ENCODE measurements at places on chromosomes 6 and 20.

DNA sequence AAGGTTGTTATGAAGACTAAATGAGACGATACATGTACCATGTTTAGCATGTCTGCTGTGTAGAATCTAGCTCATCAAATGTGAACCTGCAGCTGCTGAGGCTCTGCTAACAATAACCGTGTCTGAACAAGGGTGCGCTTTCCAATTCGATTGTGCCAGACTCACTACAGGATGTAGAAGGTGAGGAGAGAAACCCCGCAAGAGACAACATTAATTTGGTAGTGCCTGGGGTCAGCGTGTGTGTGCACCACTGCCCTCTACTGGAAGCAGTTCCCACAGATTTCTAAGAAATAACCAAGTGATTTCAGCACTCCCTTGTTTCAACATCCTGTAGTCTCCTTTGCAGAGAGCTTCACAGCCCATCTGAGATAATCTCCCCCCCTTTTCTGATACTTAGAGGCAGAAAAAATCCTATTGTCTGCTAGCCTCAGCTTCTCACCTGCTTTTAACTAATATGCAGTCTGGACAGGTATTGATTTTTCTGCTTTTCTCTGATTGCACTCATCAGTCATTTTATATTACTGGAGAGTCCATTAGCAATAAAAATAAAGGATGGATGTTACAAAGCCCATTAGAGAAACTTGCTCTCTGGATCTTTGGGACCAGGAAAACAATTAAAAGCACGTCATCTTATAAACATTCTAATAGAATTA, 96.7 kb upstream of the BACH2 start:
- no peak for DNase-seq

DNA sequence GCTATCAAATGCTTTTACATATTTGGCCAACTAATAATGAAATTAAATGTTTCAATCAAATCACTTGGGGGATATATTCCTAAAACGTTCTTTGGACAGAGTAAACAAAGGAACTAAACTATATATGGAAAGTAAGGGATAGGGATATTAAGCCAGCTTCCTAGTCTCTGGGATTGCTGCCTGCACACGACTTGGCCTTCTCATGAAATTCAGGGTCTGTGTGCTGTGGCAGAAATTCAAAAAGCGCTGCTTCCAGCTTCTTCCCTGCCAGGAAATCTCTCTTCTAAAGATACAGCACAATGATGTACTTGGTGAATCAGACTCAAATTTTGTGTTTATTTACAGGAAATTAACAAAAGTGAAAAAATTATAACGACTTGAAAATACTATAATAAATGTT, 206.3 kb upstream of the RAB32 start:
- DNase-seq: no peak

- DNase-seq: no peak
These were observed 129.0 kb downstream of the F13A1 start for GRCh38 chr6:6191476-6191875.

GRCh38 chr20:14919501-14920081, 582.2 kb upstream of the FLRT3 start:
- no peak for DNase-seq

DNA sequence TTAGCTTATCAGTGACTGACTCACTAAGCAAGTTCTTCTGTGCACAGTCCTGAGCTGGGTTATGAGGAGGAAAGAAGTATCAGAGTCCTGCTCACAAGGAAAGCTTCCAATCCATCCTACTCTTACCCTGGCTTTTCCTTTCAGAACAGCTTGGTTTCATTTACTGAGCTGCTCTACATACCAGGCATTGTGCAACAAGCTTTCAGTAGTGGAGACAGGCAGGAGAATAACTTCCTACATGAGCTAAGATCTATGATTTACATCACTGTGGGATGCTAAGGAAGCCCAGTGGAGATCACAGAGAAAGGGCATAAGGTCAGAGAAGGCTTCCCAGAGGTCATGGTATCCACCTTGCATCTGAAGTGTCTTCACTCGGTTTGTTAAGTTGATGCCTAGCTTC, 144.5 kb downstream of the MAP3K7 start:
- DNase-seq: no peak

GRCh38 chr6:113350461-113350860, 506.7 kb upstream of the MARCKS start:
- no peak for DNase-seq

DNA sequence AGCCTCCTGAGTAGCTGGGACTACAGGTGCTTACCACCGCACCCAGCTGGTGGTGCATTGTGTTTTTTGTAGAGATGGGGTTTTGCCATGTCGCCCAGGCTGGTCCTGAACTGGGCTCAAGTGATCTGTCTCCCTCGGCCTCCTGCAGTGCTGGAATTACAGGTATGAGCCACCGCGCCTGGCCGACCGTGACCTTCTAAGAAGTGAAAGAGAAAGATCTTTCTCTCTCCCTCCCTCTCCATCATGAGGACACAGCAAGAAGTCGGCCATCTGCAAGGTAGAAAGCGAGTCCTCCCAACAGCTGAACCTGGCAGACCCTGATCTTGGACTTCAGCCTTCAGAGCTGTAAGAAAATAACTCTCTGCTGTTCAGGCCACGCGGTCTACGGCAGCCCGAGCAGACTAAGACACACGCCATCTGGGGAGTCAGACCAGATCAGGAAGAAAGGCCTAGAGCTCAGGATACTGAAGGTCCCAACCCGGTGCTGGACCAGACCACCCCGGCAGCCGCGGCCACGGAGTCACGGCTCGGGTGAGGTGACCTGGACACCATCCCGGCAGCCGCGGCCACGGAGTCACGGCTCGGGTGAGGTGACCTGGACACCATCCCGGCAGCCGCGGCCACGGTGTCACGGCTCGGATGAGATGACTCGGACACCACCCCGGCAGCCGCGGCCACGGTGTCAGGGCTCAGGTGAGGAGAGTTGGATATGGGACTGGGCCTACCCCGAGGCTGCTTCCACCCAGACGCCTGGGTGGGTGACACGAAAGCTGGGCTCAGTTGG, 9.6 kb downstream of the GMEB2 start:
- DNase-seq: no peak

DNA sequence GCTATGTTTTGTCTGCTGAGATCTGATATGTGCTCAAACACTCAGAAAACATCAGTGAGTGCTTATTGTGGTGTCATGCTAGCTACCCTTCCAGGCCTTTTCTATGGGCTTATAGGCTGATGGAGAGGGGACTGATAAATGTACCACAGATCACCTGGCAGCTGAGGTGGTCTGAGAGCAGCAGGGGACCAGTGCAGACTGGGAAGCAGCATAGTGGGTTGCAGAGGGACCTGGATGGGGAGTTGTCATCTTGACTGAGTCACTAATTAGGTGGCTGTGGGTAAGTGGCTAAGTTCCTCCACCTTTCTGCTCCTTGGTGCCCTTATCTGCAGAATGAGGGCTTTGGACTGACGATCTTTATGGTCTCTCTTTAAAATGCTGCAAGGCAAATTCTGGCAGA, 2.8 kb downstream of the TMEM200A start:
- no peak for DNase-seq

- no peak for DNase-seq
These were observed 122.3 kb downstream of the TBXT start for GRCh38 chr6:166045173-166045859.

DNA sequence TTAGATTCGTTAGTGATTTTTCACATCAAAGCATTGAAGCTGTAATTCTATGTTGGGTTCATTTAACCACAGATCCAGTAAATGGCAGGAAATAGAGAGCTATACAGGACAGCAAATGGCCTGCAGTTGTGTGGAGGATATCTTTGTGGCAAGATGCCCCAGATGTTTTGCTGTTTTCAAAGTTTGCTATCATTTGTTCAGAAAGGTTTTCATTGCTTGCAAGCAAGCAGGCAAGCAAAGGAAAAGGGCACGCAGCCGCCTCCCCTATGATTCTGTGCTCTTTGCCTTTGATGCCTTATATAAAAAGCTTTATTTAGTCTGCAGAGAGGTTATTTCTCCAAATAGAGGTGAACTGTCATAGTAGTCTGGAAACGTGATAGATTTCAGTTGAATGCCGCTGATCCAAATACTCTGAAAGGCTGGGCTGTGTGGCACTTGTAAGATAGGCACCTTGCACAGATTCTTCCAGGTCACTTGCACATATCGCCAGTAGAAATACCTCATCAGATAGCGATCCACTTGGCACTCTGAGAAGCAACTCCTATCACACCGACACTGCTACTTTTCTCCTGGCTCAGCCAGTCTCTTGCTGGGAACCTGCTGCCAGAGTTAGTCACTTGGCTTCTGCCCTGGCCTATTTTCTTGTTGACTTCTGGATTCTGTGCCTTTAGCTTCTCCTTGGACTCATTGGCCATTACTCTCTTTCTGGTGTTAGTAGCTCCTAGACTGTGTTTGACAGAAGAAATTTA, 66.4 kb downstream of the UTRN start:
- DNase-seq: no peak

- DNase-seq: no peak
These were observed 60.0 kb downstream of the NINL start for GRCh38 chr20:25525295-25525694.

- DNase-seq: no peak
These were observed 718.3 kb downstream of the KIF16B start for GRCh38 chr20:15854911-15855310.

DNA sequence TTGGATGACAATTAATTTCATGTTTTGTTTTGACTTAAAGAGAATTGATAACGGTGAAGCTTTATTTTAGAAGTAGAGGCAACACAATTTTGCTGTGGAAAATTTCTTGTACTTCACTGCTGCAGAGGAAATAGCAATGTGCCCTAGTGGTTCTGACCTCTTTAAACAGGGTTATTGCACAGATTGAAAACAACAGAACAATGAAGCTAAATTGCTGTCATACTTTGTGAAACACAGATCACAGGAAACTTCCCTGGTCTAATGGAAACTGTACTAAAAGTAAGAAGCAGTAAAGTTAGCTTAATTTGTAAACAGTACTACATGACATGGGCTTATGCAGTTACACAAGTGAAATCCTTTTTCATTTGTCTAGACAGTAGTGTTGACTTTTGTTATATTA, 31.3 kb downstream of the OR2A4 start:
- no peak for DNase-seq

DNA sequence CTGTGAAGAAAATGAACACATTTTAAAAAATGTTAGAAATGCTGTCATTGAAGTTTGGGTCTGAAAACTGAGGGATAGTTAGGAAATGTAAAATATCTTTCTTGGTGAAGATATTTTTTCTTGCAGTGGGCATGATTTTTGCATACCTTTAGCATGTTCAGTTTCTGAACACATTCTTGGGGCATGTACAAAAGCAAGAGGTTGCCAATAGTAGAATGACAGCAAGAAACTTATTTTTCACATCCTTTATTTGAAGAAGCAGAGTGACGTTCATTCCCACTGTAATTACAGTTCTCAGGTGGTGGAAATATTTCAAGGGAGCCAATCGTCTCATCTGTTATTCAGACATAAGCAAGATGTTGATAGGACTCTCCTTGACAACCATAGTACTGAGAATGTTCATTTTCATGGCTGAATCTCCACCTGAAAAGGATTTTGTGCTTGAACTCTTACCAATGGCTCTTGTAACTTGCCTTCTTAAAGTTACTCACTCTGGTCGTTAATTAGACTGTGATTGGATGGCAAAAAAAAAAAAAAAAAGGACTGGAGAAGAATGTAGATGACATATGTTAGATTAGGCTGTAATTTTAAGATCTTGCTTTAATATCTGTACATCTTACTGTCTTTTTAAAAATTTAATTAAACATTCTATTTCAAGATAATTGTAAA, 74.4 kb downstream of the DOK5 start:
- DNase-seq: no peak

DNA sequence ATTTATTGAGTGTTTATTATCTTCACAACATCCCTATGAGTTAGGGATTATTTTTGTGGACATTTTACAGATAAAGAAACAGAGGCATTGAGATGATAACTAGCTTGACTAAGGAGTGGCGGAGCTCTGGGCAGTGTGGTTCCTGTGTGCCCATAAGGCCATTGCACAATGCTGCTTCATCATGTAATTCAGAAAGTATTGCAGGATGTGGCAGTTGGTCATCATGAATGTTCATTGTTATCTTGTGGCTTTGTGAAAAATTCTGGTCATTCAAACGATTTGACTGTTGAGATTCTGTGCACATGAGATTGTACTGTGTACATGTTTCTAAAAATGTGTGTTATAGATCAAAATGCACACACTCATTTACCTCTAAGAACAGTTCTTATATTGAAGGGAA, 150.8 kb downstream of the ESR1 start:
- DNase-seq: no peak

GRCh38 chr6:43935921-43936439, 166.0 kb downstream of the VEGFA start:
- DNase-seq: no peak

- DNase-seq: no peak
These were observed 118.1 kb downstream of the UST start for GRCh38 chr6:148864941-148865340.

DNA sequence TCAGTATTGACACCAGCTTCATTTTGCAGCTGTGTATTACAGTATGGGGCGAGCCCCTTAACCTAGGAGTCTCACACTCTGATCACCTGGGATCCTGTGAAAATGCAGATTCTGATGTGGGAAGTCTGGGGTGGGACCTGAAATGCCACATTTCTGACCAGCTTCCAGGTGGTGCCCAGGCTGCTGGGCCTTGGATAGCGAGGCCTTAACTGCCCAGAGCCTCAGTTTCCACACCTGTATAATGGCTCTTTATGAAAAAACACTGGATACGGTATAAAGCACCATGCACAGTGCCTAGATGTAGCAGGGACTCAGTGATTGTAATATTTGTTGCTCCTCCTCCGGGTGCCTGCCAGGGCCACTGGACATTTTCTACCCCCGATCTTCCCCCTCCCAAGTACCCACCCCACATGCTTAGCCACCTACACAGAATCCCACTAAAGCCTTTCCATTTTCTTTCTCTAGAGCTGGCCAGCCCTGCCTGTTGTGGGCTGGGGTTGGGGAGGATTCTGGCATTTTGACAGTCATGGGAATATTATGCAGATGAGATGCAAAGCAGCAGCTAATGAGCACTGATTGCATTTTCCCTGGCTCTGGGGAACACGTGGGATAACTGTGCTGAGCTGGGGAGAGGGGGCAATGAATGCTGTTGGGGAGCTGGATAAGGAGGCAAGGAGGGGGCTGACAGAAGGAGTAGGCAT, 44.8 kb downstream of the SPDEF start:
- no peak for DNase-seq
